Stimulated activated CD8-positive, alpha-beta memory T cell treated with anti-CD3 and anti-CD28 coated beads, Interleukin-4, amount 100 ng/mL, for 4 hours (primary cell): ENCODE measurements at places on chromosomes 13 and 19.

- no peak for DNase-seq
These were observed 24.0 kb downstream of the SLC8A2 start for GRCh38 chr19:47447470-47448359.

DNA sequence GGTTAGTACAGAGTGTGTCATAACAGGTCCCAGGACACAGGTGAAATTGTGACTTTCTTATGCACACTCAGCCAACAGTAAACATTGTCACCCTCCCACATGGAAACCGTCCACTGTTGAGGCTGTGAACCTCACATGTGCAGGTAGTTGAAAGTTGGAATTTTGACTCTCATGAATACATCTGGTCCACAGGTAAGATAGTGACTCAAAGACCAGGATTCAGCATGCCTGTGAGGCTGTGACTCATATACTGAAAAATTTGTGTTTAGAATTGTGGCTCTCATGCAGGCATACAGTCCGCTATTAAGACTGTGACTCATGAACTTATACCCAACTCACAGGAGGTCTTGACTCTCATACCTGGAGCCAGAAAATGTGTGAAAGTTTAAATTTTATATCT is 67.8 kb downstream of the ZNF728 start:
- no peak for DNase-seq

DNA sequence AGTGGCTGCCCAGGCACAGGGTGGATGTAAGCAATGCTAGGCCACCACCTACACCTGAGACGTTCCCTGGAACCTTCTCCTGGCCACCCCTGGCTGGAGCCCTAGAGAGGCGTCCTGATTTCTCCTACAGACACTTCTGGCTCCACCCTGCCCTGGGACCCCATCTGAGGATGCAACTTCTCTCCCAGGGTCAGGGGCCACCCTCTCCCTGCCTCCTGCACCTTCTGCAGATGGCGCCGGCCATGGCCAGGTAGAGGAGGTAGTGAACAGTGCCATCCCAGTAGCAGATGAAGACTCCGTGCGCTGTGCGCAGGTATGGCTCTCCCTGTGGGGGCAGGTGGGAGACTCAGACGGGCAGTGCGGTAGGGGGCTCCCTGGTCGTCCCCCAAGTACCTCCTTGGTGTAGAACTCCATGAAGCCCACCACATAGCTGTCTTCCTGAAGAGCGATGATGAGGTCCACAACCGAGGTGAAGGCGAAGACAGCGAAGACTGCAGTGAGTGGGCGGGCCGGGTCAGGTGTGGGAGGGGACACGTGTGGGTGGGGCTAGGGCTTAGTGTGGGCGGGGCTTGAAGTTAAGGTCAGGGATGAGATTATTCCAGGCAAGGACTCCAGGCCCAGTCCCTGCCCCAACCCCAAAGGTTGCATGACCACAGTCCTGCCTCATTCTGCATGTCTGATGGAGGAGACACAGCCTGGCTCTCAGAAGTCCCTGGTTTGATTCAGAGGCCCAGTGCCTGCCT is 3.0 kb downstream of the TM6SF2 start:
- DNase-seq: no peak

- DNase-seq: no peak
These were observed 102.6 kb downstream of the DOCK9 start for GRCh38 chr13:98875146-98875729.

DNA sequence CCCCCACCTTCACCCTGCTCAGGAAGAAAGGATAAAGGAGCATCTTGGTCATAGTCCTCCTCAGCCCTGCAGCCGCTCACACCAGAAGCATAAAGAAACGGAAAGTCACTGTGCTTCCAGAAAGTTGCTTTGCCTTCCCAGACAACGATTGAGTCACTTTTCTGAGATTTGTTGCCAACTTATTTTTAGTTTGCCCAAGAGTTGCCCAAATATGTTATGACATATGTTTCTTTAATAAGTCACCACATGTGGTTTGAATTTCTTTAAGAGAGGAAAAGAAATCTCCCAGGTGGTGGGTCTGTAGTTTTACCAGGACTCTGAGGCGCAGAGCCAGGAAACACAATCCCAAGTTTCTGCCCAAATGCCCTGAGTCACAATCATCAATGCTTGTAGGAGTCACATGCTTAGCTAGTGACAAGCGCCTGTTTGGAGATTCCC is 63.4 kb upstream of the LRCH1 start:
- DNase-seq: no peak

- DNase-seq: no peak
These were observed at the start of gene MAB21L1 for GRCh38 chr13:35475960-35476943. TSS of gene MAB21L1 (minus strand) at chr13:35476689. CDS start at chr13:35476138, 551 bp downstream.

- DNase-seq: no peak
These were observed 11.8 kb downstream of the NLRP11 start for GRCh38 chr19:55820037-55820436.

- no peak for DNase-seq
These were observed 133.4 kb upstream of the PEG3 start for GRCh38 chr19:56973713-56974555.

DNA sequence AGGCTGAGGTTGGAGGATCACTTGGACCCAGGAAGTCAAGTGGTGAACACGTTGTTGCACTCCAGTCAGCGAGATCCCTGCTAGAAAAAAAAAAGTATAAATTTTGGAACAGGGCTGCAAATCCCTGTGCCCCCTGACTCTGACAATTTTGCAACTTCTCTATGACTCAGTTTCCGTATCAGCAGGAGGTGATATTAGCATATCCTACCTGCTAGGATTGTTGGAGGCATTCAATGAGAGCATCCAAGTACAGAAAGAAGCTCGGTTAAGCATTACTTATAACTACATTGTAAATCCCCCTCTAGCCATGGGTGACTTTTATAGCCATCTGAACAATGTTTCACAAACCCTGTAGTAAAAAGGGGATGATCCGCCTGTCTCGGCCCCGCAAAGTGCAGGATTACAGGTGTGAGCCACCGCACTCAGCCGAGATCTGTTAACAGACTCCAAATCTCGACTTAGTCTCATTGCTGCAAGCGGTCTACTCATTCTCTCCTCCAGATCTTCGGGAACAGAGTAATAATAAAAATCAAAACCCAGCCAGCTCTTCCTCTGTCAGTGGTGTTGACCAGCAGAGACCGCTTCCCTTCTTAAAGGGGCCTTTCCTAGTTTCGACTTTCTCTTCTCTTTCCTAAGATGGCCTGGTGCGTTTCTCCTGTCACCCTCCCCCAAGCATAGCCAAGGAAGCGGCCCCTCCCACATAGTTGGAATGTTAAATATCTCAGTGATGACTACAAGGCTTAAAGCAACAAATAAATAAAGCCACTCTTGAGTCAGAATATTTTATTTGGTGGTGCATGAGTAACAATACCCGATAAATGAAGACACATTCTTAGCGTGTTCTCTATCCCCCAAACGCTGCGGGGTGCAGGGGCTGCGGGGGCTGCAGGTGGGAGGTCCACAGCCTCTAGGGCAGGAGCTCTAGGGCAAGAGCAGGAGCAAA is 10.3 kb upstream of the BICRA start:
- DNase-seq: no peak
